ENCODE measurements at places on chromosomes 6 and 20.

GRCh38 chr20:18852318-18852717 lies 38.7 kb downstream of the SCP2D1 start:
- no peak for DNase-seq

GRCh38 chr6:142355520-142356174 lies 53.8 kb downstream of the ADGRG6 start:
- DNase-seq: no peak

GRCh38 chr20:63848003-63848911 lies 13.0 kb upstream of the ABHD16B start:
- no peak for DNase-seq

DNA sequence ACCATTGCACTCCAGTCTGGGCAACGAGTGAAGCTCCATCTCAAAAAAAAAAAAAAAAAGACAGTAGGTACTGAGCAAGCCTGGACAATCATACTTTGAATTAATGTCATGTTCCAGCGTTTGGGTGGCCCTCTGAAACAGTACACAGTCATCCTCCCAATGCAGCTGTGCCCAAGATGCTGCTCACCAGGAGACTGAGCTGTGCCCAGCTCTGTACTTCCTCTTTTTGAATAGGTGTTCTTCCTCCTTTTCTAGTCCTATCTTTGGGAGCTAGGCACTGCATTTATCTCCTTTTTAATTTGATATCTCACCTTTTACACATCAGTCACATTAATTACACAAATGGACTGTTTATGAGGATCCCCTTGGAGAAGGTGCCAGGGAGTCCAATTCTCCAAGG lies 101.5 kb downstream of the RPP40 start:
- DNase-seq: no peak

GRCh38 chr20:34874094-34874654 lies 1.5 kb upstream of the GGT7 start:
- peak; percentile 58 for DNase-seq

GRCh38 chr20:41185013-41185757 lies 47.8 kb downstream of the PLCG1 start:
- DNase-seq: no peak

GRCh38 chr6:108806171-108806570 lies 42.1 kb upstream of the ARMC2 start:
- no peak for DNase-seq

DNA sequence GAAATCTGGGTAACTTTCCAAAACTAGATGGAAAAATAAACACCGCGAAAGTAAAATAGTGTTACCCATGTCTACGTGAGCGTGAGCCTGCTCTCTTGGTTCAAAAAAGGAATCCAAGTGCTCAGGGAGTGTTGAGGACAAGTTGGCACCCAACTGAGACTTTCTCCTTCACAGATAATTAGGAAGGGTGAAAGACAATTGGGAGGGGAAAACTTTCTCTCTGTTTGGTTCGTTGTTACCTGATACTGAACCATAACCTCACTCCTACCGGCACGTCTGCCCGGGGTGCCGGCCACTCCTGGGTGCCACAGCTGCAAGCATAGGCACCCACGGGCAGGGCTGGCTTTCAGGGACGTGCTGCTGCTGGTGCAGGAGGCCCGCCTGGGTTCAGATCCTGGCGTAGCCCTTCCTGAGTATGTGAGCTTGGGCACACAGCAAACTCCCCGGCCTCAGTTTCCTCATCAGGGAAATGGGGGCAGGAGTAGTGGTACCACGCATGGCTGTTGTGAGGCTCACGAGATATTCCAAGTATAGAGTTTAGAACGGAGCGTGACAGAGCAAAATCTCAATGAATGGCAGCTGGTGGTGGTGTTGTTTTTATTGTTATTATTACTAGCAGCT lies 38.2 kb upstream of the PMEPA1 start:
- DNase-seq: no peak

GRCh38 chr6:38443352-38444144 lies 196.2 kb downstream of the BTBD9 start:
- DNase-seq: no peak

DNA sequence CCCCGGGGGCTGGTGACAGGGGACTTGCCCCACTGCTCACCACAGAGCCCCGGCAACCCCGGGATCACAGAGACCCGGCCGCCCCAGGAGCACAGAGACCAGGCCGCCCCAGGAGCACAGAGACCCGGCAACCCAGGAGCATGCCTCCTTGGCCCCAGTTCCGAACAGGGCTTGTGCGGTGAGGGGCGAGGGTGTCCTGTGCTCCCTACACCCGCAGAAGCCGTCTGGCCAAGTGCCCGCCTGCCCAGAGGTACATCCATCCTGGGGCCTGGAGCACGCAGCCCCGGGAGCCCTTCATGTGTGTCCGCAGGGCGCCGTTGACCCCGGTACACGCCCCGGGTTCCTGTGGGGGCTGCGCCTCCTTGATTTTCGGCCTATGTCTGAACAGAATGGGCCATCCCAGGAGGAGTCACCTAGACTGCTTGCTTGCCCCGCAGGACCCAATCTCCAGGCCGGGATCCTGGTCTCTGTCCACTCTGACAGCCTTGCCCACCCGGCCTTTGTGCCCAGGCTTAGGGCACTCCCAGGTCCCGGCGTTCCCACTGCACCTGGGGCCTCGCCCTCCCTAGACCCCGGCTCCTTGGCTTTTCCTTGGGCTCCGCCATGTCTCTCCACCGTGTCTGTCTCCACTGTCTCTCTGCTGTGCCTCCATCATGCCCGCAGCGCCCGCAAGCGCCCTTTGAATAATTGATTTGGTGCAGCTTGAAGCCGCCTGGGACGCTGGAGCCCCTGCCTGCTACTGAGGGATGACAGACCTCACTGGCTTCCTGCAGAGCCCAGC lies 219.8 kb downstream of the ERMARD start:
- DNase-seq: no peak
